ENCODE measurements at places on chromosomes 4 and X.

DNA sequence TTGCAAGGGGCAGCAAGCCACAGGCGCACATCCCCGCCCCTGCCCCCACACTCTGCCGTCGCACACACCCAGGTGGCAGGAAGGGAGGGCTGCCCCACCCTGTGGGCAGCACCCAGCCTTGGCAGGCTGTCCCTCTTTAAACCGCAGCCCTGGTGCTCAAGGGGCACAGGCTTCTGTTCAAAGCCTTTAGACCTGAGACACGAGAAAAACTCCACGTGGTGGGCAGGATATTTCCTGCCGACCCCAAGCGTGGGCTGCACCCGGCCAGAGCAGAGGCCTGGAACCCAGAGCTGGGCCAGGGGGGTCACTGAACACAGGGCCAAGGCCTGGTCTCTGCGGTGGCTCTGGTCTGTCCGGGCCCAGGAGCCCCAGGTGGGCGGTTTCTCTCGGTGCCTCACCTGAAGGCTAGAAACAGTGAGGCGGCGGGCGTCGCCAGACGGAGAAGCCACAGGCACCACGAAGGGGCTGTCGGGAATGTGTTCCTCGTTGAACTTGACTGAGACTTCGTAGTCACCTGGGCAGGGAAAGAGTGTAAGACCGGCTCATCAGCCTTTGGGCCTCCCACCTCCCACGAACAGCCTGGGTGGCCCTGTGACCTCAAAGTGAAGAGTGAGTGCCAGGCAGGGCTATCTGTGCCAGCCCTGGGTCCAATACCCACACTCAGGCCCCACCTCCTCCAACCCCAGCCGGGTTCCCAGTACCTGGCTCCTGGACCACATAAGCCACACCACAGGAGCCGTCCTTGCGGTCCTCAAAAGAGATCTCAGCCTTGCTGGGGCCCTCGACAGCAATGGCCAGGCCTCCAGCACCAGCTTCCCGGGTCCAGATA, 23.0 kb downstream of the FLNA start:
- DNase-seq: peak; percentile 32

- DNase-seq: no peak
These were observed 44.9 kb downstream of the AFAP1 start for GRCh38 chr4:7894677-7895181.

DNA sequence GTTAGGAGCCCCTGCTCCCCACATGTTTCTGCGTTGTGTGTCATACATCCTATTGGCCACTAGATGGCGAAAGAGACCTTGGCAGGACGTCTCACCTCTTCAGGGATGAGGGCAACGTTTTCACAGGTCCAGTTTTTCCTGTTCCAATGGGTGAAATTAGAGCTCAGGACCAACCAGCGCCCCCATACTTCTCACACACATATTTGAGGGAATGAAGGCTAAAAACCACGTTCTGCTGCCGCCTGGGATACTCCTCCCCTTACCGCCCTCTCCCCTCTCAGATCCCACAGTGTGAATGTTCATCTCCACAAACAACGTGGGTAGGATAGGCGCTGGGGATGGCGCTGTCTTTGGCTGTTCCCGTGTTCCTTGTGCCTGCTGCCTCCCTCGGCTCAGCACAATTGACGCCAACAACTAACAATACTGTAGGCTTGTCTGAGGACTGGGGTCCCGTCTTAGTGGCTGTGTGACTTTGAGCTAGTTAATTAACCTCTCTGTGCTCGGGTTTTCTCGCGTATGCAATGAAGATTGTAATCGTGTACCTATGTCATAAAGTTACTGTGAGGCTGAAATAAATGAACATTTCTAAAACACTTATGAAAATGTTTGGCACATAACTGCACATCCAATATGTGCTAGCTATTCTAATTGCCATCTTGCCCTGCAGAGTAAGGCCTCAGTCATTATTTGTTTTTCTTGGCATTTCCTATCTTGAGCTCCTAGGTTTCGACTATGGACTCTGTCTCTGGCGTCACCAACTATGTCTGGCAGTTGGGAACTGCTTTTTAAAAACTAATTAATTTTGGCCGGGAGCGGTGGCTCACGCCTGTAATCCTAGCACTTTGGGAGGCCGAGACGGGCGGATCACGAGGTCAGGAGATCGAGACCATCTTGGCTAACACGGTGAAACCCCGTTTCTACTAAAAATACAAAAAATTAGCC, 181.3 kb upstream of the STK26 start:
- DNase-seq: peak; percentile 3

DNA sequence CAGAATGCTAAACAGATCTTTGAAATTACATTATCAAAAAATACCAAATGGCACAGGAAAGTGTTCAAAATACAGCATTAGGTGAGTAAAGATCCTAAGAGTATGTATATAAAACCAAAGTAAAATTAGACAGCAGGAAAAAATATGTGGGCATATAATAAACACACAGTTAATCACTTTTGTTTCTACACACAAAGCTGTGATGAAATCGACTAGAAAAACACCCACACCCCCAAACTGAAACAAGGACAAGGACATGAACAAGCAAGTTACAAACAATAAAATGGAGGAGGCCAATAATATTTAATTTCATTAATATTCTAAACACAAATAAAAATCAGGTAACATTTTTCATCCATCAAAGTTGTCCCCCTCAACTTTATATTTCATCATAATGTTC, 143.2 kb downstream of the FRYL start:
- no peak for DNase-seq

DNA sequence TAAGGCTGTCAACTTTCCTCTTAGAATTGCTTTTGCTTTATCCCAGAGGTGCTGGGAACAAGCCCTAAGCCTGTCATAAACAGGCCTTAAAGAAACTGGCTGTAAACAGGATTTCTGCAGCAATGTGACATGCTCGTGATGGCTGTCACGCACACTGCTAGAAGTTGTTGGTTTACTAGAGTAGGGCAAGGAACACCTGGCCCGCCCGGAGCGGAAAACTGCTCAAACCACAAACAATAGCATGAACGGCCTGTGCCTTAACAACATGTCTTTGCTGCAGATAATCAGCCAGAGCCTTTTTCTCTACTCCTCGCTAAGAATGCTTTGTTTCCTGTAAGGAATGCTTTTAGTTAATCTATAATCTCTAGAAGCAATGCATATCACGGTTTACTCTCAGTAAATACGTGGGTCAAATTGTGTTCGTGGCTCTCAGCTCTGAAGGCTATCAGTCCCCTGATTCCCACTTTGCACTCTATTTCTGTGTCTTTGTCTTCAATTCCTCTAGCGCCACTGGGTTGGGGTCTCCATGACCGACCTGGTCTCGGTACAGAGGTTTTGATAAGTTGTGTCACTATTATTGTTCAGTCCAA, 318.3 kb downstream of the GLUD2 start:
- no peak for DNase-seq

- DNase-seq: no peak
These were observed 148.0 kb upstream of the STX18 start for GRCh38 chr4:4689694-4690440.

DNA sequence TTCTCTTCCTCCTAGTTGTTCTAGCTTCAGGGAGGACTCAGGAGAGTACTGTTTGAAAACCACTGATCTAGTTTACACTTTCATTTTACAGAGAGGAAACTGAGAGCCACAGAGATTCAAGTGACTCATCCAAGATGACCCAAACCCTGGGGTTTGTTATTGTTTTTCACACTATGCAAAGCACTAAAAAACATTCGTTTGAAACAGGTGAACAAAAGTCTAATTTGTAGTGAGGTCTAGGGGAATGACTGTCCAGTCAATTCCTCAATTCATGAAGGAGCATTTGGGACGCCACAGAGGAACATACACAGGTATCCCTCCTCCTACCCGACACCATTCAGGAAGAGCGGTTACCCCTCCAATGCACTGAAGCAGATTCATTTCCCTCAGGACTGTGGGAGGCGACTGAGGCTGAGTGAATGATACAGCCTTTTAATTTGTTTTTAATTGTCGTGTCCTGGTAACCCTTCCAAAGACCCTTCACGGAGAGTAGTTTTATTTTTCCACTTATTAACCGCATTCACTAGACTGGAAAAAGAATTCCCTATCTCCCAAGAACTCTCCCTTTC, 30.3 kb downstream of the TLR10 start:
- DNase-seq: no peak

GRCh38 chrX:82163701-82164100, 961.8 kb downstream of the SH3BGRL start:
- no peak for DNase-seq

- no peak for DNase-seq
These were observed 552.9 kb upstream of the PABPC4L start for GRCh38 chr4:134754301-134755019.

DNA sequence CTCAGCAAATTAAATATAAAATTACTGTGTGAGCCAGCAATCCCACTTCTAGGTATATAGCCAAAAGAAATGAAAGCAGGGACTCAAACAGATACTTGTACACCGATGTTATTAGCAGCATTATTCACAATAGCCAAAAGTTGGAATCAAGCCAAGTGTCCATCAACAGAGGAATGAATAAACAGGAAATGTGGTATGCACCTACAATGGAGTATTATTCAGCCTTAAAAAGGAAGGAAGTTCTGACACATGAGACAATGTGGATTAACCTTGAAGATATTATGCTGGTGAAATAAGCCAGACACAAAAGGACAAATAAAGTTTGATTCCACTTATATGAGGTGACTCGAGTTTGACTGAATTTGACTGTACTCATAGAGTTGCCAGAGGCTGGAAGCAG, 108.3 kb upstream of the DUSP21 start:
- DNase-seq: no peak

DNA sequence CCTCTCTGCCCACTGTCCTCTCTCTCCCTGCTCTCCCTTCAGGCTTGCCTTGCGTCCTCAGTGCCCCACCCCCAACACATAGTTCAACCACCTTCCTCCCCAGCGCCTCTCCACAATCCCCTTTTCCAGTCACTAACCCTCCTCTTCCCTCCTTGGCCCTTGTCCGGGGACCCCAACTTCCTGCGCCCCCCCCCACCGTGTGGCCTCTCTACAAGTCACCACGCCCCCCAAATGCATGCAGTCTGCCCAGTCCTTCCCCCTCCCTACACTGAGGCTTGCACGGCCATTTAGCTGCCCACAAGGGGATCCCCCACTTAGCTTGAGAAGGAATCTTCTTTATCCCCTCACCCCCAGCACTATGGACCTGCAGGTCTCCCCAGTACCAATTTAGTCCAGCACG, 569 bp downstream of the CXCR3 start:
- DNase-seq: no peak

- DNase-seq: no peak
These were observed 31.8 kb downstream of the RNF150 start for GRCh38 chr4:141101511-141101910.

- DNase-seq: no peak
These were observed 257.0 kb downstream of the IDS start for GRCh38 chrX:149248073-149248625.

- DNase-seq: no peak
These were observed 22.3 kb upstream of the RASGEF1B start for GRCh38 chr4:81494031-81494431.

All from activated CD4-positive, alpha-beta T cell treated with anti-CD3 and anti-CD28 coated beads, Interleukin-2, amount 50 U/mL, for 1 hour (primary cell).